ENCODE measurements at places on chromosomes 6 and 20.

DNA sequence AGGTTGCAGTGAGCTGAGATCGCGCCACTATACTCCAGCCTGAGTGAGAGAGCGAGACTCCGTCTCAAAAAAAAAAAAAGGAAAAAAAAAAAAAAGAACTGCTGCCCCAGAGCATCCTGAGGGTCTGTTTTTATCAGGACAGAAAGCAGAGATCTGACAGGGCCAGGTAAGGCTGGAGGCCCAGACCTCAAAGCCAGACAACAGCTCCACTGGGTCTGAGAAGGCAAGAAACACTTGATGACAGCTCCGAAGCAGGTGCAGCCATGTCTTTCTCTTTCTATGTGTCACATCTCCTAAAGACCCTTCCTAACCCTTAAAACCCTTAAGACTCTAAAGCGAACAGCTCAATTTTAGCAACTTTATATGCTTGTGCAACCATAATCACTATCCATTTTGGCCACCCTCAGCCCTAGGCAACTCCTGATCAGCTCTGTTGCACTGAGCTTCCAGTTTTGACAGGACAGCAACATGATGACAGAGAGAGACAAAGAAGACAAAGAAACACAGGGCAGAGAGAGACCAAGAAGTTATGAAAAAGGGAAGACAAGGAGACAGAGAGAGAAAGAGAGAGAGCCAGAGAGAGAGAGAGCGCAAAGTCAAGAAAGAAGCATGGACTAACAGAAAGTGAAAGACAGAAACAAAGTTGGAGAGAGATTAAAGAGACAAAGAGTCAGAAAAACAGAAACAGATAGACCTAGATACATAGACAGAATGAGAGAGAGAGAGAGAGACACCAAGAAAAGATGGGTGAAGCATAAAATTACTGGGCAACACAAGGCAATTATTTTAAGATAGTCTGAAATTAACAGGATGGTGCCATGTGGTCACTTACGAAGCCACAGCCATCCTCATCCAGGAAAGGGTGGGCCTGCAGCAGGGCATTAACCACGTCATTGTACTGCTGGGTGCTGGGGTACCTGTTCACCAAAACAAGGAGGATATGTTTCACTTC, 39.2 kb downstream of the SAMD3 start:
- no peak for DNase-seq

GRCh38 chr6:107807196-107807811, 16.8 kb downstream of the SCML4 start:
- DNase-seq, result no peak

DNA sequence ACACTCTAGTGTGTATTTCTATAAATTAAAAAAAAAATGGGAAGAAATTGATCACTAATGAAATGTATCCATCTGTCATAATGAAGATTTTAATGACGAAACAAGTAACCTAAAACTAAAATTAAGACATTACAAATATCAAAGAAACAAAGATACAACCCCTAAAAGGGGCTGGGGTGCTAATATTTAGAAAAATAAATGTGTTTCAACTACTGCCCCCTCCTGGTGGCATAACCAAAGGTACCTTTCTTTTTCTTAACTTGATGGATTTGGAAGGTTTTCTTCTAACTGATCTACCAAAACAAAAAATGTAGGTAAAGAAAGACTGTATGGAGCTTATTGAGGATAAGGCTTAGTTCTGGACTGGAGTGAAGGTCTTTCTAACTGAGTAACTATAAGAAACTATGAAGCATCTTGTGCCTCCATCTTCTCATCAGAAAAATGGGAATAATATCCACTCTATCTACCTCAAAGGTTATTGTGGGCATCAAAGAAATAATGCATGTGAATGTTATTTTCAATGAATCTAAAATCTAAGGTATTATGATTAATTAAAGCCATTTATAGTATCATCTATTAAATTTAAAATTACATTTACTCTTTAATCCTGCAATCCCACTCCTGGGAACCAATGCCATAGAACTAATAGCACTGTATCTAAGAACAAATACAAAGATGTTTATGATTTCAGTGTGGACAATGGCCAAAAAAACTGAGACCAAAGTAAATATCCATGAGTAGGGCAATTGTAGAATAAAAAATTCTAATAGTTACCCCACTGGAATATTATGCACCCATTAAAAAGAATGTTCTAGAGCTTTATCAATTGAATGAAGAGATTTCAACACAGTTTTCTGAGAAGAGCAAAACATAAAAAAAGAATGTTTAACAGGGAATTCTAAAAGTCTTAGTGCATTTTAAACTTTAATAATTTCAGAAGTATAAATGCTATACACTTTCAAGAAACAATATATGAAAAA, 117.2 kb downstream of the BACH2 start:
- DNase-seq, result no peak

DNA sequence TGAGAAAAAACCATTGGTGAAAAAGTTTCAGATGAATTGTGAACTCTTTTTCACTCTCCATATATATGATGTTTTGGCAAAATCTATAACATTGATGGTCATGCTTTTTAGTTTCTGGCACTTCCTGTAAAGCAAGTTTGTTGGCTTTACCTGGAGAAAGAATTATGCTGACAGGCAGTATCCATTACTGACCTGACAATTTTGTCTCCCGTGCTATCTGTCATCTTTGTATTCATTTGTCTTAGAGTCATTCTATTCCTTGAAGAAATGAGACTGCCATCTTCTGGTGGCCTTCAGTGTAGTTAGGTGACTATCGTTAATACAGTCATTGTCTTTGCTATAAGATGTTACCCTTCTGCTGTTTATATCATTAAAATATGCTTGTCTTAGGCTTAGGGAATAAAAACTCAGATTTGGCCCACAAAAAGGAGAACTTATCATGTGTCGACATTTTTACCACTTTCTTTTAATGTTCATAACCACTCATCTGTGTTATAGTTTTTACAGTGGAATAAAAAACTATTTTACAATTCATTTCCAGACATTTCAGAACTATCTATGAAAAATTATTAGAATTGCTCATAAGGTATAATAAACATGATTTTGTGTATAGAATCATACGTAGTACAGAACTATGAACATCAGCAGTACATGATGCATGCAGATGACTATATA, 707.0 kb downstream of the EPM2A start:
- no peak for DNase-seq

- DNase-seq, result no peak
These were observed 45.0 kb downstream of the SLC23A2 start for GRCh38 chr20:4956200-4956810.

- DNase-seq, result no peak
These were observed 422.9 kb upstream of the AGPAT4 start for GRCh38 chr6:161696801-161697200.

- no peak for DNase-seq
These were observed 930.6 kb downstream of the KIF16B start for GRCh38 chr20:15642676-15643075.

GRCh38 chr6:156016186-156016976, 560.7 kb upstream of the NOX3 start:
- DNase-seq, result no peak

- DNase-seq, result no peak
These were observed 176.5 kb upstream of the PDE7B start for GRCh38 chr6:135675026-135675425.

- DNase-seq, result no peak
These were observed 5.7 kb downstream of the SOD2 start for GRCh38 chr6:159687341-159687740.

GRCh38 chr6:134984821-134985220, 34.9 kb upstream of the ALDH8A1 start:
- no peak for DNase-seq

Measured in GM06990 (cell line).